ENCODE measurements at places on chromosomes 1 and 21. TPM values are rescaled to one million over a fixed set of nuclear protein-coding genes. Genes with fewer than 3 reads are reported as not detected.
A peak's percentile ranks its signal among the peaks of the same experiment; 100 is the strongest.

DNA sequence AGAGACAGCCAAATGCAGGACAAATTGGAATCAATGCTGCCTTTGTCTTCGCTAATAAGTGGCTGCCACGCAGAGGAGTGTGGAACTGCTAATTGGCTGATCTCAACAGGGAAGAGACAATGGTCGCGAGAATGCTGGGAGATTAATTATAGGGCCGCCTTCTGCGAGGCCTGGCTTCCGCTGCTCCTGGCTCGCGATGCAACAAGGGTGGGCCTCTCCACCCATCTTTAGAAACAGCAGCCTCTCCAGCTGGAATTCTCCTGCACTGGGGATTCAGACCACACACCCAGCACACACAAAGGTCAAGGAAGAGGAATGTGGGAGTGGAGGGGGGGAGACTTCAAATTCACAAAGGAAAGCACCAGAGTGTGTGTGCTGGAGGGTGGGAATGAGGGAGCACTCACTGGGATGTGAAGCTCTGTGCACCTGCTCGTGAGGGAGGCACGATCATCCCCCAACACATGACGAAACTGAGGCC, 200.7 kb upstream of the GRIK3 start:
- no peak for DNase-seq

DNA sequence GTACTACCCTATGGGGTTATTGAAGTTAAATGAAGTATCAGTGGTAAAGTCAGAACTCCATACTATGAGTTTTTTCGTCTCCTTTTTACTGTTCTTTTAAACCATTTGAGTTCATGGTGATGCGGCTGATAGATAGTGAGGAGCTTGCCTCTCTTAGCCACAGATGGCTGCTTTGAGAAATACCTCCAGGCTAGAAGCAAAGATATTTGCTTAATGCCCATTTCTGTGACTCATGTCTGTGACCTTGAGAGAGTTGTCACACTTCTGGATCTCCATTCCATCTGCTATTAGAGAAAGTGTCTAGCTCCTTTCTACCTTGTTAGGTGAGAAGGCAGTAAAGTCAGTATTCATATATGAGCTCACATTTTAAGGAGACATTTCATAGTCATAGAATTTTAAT, 89.5 kb upstream of the PLXNA2 start:
- no peak for DNase-seq

DNA sequence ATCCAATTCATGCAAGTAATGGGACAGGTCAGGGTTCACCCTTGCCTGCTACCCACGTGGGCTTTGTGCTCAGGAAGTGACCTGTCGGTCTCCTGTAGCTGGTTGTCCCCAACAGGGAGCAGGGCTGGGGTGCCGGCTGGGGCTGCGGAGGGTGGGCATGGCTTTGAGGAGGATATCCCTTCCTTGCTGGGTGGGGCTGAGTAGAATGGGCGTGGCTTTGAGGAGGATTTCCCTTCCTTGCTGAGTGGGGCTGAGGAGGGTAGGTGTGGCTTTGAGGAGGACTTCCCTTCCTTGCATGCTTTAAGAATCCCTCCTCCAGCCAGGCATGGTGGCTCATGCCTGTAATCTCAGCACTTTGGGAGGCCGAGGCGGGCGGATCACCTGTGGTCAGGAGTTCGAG, 151.3 kb downstream of the CLIC6 start:
- no peak for DNase-seq

DNA sequence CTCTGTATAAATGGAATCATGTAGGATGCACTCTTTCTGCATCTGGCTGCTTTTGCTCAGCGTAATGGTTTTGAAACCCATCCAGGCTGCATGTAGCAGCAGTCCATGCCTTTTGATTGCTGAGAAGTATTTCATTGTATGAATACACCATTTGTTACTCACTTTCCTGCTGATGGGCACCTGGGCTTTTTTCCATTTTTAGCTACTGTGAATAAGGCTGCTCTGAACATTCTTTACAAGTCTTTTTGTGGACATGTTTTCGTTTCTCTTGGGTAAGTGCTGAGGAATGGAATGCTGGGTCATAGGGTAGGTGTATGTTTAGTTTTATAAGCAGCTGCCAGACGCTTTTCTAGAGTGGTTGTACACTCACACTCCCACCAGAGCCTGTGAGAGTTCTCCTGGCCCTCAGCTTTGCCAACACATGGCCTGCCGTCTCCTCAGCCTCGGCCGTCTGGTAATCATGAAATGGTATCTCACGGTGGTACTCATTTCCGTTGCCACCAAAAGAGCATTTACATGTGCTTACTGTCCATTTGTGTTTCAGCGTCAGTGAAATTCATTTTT, 22.7 kb downstream of the SLX9 start:
- peak; percentile 40 for DNase-seq

DNA sequence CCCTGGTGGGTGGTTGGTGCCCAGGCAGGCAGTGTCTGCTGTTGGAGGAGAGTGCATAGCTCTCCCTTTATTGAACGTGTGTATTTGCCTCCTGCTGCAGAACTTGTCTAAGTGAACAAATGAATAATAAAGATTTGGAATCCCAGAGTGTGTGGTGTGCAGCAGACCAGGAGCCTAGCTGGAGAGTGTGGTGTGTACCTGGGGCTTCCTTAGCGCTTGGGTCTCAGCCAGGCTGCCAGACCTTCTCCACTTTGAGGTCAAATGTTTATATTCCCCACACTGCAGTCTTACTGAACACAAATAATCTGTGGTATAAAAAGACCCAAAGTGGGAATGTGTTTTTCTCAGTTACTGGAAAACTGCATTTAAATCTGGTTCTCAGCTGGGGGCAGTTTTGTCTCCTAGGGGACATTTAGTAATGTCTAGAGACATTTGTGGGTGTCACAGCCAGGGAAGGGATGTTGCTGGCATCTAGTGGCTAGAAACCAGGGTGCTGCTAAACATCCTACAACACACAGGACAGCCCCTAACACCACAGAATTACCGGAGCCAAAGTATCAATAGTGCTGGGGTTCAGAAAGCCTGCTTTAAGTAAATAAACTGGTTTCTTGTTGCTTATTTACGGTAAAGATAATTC, 23.6 kb downstream of the SLC37A1 start:
- DNase-seq, result peak; percentile 25

GRCh38 chr1:117838911-117839310, 90.5 kb downstream of the GDAP2 start:
- no peak for DNase-seq

Gene ZMPSTE24
- 38.5 TPM for total RNA-seq

- no peak for DNase-seq
These were observed 107.0 kb upstream of the IRF2BP2 start for GRCh38 chr1:234716908-234717375.

Gene CHI3L1
- total RNA-seq, result 1.8 TPM

DNA sequence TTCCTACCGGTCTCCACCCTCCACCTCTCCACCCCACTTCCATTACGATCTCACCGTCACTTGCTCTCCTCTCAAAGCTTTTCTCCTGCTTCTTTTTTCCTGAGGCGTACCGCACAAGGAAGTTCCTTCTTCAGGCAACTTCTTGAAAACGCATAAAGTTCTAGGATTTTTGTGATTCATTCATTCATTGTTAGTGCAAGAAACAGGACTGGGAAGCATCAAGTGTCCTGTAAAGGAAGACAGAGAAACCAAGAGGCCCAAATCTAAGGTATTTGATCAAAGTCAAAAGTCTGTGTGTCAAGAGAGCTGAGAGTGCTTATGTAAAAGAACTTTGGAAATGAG, 1.3 kb upstream of the RCC2 start:
- no peak for DNase-seq

DNA sequence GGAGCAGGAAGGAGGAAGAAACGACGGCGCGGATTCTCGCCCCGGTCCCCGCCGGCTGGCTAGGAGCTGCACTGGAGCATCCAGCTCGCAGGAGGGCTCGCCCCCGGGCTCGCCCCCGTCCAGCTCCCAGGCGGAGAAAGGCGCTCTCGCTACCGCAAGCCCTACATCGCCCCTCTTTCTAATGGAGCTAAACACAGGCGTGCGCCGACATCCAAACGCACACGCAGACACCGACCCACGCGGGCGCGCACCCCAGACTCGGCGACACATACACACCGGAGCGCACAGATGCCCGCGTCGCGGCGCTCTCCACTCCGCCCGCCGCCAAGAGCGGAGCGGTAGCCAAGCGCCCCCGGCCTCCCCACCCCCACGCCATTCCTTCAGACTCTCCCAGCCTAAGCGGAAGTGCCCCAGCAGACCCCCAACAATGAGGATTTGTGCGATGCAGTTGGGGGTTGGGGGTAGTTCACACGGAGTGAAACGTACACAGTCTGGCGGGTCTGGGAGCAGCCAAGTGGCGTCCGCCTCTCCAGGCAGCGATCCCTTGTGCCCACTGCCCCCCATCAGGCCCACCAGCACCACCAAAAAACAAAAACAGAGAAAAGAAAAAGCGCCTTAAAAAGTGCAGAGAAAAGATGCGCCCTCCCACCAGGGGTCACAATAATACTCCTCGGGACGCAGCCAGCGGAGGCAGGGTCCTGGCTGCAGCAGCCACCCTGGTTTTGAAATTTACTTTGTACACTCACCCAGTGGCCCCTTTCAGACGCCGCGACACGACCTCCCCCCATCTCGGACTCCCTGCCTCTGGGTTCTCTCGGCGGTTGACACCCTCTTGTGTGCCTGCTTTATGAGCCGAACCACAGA, 1.4 kb downstream of the DAB1 start:
- DNase-seq, result no peak

- no peak for DNase-seq
These were observed 92.3 kb upstream of the TARDBP start for GRCh38 chr1:10920063-10920626.

Gene MYOG
- total RNA-seq, result not detected

DNA sequence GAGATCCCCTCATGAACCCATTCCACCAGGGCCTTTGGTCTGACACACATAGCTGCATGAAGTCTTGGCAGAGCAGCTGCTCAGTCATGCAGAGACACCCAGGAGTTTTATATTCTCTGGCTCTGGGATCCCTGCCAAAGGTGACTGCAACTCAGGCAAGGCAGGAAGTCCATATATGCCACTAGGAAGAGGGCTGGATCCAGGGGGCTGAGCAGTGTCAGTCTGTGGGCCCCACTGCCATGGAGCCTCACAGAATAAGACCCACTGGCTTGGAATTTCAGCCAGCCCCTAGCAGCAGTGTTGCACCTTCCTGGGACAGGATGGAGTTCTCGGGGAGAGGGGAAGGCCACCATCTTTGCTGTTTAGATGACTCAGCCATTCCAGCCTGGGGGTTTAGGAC, 199.7 kb downstream of the TBX15 start:
- no peak for DNase-seq

DNA sequence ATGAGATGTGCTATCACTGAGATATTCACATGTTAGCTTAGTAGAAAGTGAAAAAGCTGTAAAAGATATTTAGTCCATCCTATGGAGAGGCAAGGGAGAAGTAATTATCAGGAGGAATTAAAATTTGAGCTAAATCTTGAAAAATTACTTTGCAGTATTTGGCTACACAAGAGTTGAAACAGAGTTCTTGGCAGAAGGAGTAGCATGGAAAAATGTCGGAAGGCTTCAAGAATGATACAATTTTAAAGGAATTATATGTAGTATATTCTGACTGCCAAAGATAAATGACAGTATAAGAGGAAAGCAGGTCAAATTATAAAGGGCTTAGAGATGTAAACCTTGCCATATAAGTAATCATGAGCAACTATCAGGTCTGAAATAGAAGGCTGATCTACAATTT, 518.9 kb downstream of the BRINP3 start:
- no peak for DNase-seq

Data from natural killer cell treated with Interleukin-12 subunit alpha and Interleukin-12 subunit beta and Interleukin-15 and Interleukin-18, amount 100 ng/mL, for 72 hours (primary cell).